ENCODE measurements at places on chromosomes 16 and 17.

DNA sequence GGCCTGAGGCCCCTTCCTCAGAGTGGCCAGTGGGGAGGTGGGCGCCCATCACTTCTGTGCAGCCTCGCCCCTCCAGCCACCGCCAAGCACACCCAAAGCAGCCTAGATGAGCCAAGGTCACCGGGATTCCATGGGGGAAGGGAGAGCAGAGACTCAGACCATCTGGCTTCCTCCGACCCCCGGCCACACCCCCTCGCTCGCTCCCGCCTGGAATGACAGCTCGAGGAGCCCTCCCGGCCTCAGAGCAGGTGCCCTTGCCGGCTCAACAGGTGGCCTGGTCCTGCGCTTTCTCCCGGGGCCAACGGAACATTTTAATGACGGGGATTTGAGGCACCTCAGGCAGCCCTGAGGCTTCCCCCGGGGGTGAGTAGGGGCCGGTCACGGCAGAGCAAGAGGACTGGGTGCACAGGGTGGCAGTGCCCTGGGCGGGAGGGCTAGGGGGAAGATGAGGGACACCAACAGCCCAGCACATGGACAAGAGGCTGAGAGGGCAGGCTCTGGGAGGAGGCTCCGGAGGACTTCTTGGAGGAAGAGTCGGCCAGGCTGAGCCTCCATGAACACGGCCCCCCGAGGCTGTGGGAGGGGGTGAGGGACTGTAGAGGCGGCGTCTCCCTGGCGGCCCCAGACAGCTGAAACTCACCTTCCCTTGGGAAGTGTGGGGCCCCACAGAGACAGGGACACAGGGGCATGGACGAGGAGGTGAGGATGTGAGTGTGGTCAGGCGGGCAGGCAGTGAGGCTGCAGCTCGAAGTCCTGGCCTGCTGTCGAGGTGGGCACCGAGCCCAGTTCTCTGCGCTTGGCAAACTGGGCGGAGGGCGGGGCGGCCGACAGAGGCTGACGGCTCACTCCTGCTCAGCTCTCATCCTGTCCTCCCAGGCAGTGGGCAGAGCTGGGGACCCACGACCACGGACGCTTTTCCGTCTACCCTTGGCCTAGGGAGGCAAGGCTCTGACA lies 12.5 kb upstream of the C1QTNF8 start:
- no peak for DNase-seq

- no peak for DNase-seq
Observed at GRCh38 chr17:42660692-42661345, 1.7 kb downstream of the TUBG2 start.

DNA sequence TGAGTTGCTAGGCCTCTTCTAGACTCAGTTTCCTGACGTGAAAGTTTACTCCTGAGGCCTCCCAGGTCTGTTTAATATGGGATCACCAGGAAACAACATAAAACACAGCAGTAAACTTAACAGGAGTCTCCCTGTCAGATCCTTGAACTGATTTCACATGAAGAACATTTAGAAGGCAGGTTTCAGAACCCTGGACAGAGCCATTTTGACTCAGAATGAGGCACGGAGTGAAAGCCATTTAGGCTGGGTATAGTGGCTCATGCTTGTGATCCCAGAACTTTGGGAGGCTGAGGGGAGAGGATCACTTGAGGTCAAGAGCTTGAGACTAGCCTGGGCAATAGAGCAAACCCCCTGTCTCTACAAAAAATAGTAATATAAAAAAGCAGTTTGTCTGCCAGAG lies 289.1 kb downstream of the CA10 start:
- no peak for DNase-seq

DNA sequence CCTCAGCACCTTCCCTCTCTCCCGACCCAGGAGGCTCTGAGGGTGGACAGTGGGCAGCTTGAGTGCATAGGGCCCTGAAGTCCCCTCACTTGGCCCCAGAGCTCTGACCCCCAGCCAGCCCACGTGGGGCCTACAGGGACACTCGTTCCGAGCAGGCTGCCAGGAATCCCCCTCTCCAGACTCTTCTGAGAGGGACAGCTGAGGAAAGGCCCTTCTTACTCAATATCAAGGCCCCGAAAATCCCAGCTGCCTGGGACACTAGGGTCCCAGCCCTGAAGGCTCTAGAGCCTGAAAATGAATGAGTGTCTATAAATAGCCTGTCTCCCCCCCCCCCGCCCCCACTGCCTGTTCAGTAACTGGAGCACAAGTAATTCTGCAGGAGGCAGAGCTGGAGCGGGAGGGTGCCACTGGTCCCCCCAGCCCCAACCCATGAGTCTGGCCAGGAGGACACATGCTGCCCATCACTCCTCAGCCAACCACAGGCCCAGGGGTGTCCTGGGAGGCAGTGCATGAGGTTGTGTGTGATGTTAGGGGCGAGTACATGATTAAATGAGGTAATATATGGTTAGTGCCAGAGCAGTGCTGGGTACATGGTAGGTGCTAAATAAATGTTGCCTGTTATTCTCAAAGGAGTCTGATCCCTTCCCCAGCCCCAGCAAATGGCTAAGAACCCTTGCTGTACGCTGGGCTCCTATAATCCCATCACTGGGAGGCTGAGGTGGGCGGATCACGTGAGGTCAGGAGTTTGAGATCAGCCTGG lies 11.6 kb downstream of the ADAM11 start:
- DNase-seq = no peak

DNA sequence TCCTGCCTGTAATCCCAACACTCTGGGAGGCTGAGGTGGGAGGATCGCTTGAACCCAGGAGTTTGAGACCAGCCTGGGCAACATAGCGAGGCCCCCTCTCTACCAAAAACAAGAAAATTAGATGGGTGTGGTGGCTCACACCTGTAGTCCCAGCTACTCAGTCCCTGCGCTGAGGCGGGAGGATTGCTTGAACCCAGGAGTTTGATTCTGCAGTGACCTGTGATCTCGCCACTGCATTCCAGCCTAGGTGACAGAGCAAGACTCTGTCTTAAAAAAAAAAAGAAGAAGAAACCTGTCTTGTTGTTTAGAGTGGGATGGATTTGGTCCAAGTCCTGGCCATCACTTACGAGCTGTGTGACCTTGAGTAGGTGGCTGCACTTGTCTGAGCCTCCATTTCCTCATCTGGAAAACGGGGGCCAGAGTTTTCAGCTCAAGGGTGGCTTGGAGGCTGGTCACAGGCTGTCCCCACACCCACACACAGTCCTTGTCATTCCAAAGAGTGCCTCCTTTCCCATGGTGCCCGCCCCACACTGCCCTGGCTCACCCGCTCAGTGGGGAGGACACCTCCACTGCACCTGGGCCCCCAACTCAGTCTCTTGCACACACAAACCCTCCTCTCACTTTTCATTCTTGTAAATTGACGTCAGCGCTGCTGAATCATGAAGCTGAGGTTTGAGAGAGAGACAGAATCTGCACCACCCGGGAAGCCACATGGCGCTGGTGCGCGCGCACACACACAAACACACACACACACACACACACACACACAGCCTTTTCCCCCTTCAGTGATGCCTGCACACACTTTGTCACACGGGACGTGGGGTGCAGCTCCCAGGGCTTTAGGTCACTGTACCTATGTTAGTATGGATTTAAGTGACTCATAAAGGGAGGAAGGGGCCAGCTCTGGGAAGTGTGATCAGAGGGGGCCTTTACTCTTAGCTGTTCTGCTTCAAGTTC lies 4.2 kb downstream of the SOCS1 start:
- DNase-seq = no peak

GRCh38 chr16:17269439-17269838 lies 201.3 kb downstream of the XYLT1 start:
- DNase-seq = no peak

DNA sequence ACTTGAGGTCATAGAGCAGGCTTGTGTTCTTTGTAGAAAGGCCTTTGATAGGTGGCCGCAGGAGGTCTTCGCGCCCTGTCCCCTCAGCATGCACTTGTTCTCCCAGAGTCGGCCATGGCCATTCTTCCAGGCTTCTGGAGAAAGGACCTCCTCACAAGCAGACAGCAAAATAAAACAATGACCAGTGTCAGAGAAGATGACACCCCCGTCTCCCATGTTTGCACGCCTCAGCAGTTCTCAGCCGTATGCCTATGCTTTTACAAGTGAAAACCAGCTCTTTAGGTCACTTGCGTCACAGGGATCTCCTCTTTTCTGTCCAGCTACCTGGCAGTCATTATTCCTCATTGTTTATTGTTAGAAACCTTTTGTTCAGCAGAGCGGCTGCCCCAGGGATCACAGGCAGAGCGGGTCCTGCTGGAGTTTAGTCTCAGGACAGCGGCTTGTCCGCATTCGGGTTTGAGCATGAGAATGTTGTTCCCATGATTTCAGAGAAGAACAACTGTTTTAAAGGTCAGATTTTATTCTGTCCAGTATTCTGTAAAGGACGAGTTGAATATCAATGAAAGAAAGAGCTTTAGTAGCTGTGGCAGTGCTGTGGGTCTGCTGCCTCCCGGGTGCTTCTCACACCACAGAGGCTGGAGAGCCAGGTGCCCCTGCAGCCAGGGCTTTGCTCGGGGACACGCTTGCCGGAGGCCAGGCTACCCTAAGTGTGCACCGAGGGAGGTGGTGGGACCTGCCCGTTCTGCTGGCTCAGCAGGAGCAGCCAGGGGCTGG lies 123.9 kb downstream of the RPTOR start:
- DNase-seq = no peak

GRCh38 chr16:12387786-12388185 lies 411.3 kb downstream of the SNX29 start:
- DNase-seq = no peak

- no peak for DNase-seq
Observed at GRCh38 chr17:29847527-29848400, 82.3 kb downstream of the SSH2 start.

GRCh38 chr16:1669698-1670097 lies 8.4 kb upstream of the JPT2 start:
- no peak for DNase-seq

DNA sequence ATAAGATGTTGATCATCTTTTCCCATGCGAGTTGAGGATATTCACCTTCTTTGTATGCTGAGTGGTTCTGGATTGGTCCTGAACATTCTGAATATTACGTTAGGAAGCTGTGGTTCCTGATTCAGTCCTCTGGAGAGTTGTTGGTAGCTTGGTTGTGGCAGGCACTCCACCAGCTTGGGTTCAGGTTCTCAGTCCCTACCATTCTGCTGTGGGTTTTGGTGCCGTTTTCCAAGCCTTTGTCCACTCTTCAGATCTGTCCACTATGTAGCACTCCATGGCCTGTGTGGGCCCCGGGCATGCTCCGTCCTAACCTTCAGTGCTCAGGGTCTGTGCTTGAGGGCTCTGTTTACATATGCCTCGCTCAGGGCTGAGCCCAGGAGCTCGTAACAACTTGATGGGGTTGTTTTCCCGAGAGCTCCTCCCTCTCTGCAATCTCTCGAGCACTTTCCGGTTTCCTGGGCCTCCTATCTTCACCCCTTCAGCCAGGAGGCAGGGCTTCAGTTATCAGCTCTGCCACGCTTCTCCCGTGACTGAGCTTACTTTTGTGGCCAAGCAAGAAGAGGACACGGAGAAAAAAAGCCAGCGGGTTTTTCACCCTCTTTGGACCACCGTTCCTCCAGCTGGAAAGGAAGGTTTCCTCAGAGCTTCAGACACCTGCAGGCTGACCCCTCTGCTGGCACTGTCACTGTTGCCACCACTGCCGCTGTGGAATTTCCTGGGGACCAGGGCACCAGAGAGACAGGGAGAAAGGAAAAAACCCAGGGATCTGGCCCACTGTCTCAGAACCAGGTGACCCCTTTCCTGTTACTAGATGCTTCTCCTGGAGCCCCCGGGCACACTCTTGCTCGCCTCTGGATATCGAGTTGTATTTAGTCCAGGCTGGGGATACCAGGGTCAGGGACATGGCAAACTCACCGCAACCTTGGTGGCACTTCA lies 19.6 kb downstream of the KIAA0513 start:
- peak; percentile 96 for DNase-seq

- DNase-seq = no peak
Observed at GRCh38 chr16:11816123-11816522, 19.1 kb upstream of the ZC3H7A start.

- no peak for DNase-seq
Observed at GRCh38 chr16:12002447-12003006, 26.0 kb downstream of the SNX29 start.

DNA sequence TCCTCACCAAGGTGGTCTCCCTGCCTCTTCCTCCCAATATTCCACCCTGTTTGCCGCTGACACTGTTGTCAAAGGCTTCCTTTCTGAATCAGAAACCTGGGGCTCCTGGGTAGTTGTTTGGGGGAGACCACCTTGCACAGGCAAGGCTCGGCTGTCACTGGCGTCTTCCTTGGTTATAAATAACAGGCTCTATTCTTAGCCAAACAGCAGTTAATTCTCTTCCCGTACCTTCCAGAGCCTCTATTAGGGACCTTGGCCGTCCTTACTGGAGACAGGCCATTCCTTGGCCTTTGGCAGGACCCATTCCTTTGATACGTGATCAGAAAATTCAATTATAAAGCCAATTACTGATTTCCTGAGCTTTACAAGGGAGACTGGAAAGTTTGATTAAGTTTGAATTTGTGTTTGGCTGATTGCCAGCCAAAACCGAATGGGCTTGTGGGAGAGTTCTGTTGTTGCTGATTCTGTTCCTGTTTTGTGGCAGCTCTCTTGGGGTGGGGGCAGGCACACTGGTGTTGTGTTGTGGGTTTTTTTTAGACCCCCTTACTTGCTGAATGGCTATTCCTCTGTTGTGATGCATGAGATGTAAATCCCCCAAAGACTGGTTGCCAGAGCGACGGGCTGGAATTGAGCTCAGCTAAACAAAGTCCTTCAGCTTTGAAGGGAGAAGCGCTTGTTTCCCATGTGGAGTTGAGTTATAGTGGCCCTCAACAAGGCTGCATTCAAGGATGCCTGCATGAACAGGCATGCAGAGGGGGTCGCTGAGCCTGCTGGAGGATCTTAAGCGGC lies 104.6 kb downstream of the GNAO1 start:
- no peak for DNase-seq

GRCh38 chr16:89823087-89823823 lies 5.0 kb upstream of the SPIRE2 start:
- no peak for DNase-seq

- peak; percentile 68 for DNase-seq
Observed at GRCh38 chr16:89722392-89723278, 1.3 kb downstream of the ZNF276 start.

- no peak for DNase-seq
Observed at GRCh38 chr16:14193316-14193871, 122.3 kb downstream of the MRTFB start.

DNA sequence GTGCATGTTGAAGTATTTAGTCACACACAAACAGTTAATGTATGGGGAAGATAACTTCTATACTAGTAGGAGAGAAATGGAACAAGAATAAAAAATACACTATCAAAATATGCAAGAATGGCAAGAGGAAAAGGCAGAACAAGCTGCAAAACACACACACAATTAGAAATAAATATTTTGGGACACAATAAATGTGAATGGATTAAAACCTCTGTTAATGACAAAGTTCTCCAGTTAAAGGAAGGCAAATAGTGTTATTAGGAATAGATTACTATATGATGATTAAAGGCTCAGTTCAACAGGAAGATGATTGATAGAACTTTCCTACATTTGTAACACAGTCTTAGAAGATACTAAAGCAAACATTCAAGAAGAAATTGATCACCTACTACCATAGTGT lies 106.3 kb upstream of the ZNF750 start:
- DNase-seq = no peak

DNA sequence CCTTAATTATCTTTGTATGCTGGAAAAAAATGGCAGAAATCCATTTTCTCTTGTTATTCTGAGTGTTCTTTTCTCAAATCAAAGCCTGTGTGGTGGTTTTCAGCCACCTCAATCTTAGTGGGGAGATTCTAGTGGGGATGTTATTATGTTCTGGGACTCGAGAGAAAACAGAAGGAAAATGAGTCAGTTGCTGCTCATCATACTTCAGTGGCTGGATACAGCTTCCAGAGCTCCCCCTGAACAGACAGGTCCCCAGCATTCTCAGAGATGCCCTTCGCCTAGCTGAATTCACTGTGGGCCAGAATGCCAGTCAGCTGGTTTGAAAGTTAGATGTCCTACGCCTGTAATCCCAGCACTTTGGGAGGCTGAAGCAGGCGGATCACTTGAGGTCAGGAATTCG lies 8.5 kb downstream of the ST6GALNAC1 start:
- DNase-seq = no peak
